Activated gamma-delta T cell treated with Interleukin-2 at 50 U/mL for 16 hours (primary cell): ENCODE measurements at places on chromosomes 3 and 15.

DNA sequence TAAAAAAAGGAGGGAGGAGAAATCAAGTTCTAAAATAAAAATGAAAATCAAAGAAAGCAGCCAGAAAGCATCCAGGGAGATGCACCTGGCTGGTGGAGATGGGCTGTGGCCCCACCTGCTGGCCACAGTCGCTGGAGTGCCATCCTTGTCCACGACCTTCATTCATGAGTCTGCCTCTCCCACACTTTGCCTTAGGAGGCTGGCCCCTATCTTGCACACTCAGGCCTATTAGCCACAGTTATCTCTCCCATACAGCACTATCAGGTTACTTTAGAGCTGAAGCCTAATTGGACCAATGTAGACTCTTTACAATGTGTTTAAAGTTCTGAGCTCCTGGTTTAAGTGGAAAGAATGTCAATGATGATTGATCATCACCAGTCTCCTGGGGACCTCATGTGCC lies 392.0 kb upstream of the RORA start:
- DNase-seq: no peak

GRCh38 chr3:72343078-72343477 lies 505.2 kb downstream of the SHQ1 start:
- peak; percentile 20 for DNase-seq

DNA sequence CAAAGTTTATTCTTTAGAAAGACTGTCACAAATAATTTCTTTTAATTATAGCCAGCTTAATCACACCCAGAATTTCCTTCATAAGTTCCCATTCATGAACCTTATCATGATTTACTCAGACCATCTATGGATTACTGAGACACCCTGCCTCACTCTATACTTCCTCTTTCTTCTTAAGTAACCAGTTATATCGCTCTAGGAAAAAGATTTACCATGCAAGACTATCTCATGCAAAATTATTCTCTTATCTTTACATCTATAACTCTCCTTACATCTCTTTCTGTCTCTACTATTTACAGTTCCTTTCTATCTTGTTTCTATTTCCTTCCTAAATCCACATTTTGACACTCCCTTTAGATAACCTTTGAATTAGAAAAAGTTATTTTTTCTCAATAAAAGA lies 316.8 kb downstream of the POLQ start:
- no peak for DNase-seq

- no peak for DNase-seq
Measured at GRCh38 chr3:64728994-64729393, 41.2 kb upstream of the ADAMTS9 start.

DNA sequence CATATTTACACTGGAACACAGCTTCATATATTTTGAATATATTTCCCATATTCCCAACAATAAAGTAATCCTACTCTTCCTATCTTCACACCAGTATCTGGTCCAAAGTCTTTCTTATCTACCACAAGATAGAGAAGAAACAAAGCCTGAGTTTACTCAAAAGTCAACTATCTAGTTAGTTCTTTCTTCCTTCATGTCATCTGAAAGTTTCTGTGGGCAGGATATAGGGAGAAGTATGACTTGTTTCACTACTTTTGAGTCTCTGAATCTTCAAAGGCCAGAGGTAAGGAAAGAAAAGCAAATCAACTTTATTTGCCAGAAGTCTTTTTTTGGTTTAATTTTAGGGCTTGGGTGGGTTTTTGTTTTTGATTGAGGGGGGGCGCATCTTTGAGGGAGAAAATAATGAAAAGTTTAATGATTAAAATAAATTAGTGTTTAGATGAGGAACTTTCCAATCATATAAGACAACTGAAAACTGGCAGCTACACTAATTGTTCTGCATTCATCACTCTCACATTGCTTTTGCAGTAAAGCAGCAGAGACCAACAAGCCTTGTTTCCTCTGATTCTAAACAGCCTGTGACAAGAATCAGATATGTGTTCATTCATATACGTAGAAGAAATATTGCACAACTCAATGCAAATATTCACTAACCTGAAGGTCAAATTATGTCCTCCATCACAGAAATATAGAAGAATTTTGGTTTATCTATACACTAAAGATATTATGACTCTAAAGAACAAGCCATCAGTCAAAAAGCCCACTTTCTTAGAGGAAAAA lies 421.4 kb downstream of the SHQ1 start:
- DNase-seq: no peak

DNA sequence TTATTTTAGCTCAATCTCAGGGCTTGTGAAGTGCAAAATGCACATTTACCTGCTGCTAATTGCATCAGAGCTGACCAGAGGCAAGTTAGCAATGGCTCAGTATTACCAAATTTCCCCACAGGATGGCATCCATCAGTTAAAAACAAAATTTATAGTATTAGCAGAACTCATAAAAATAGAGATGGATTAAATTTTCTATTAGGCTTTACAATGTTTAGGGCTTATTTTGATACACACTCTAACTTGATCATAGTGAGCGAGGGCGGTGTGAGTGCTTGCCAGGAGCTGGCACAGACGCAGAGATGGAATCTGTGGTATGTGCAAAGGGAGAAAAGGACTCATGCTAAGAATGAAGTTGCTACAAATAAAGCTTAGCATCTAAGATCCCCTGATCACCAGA lies 241.0 kb downstream of the NSUN3 start:
- DNase-seq: no peak

DNA sequence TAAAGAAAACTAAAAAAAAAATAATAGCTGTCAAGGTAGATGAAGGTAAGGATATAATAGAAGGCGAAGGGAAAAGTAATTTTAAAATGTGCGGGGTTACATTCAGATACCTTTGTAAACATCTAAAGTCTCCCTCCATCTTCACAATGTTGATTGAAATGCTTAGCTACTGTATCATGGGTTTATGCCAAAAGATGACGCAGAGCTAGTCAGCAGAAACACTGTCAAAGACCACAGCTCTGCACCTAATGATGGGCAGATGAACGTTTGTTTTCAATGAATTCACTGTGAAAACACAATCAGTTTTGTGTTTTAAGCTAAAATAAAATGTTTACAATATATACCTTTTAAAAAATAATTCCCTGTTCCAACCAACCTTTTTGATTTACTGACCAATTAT lies 61.2 kb downstream of the RFTN1 start:
- no peak for DNase-seq

- no peak for DNase-seq
Measured at GRCh38 chr15:58524247-58524646, 92.5 kb downstream of the LIPC start.

DNA sequence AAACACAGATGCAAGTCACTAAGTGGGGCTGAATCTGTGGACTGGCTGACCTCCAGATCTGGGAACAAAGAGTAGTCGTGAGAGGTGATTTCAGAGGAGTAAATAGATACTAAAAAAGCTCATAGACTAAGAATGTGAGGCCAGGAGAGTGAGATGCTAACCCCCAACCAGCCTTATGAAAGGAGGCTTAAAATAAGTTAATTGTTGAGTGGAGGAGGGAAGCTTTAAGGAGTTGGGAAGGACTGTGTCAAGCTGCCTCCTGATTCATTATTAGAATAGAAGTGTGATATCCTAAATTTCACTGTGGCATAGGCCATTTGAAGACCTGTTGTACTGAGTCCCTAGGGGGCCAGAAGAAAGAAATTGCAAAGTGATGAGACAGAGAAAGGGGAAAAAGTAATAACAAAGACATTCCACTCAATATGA lies 107.6 kb downstream of the RBPMS2 start:
- DNase-seq: no peak

- no peak for DNase-seq
Measured at GRCh38 chr3:189792046-189792929, 161.1 kb downstream of the TP63 start.

DNA sequence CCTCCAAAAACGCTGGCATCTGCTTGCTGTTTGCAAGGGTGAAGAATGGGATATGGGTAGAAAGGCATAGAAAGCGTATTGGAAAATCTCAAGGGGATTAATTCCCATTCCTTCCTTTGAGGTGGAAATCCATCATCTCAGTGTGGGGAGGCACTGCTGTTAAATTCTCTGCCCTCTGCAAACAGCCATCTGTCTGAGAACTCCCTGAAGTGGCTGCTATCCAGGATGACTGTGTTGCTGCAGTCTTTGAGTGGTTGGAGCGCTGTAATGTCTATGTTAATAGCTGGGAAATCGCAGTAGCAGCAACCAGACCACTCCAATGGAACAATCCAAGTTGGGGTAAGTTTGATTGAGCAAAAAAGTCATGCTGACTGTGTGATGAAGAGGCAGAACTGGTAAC lies 625.9 kb downstream of the NLGN1 start:
- no peak for DNase-seq

DNA sequence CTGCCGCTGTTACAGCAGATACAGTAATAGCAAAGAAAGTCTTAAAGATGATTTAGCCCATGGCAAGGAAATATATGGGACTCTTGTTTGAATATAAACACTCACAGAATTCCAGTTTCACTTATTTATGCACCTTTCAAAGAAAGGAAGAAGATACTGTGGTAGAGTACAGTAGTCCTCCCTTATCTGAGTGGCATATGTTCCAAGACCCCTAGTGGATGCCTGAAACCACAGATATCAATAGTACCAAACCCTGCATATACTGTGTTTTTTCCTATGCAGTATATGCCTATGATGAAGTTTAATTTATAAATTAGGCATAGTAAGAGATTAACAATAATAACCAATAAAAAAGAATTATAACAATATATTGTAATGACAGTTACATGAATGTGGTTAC lies 8.2 kb downstream of the MAP2K1 start:
- DNase-seq: no peak

DNA sequence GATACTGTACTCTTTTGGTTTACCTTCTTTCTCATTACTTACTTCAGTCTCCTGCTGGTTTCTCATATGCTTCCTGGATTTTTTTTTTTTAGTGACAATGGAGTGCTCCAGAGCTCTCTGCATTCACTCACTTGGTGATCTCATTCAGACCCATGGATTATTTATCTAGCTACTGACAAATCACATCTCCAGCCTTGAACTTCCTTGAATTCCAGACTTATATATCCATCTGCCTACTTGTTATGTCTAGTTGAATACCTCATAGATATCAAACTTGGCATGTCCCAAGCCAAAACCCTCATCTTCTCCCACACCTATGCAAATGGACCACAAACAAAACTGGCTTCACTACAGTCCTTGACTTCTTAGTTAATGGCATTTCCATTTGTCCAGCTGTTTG lies 234.7 kb upstream of the ZPLD1 start:
- DNase-seq: no peak

DNA sequence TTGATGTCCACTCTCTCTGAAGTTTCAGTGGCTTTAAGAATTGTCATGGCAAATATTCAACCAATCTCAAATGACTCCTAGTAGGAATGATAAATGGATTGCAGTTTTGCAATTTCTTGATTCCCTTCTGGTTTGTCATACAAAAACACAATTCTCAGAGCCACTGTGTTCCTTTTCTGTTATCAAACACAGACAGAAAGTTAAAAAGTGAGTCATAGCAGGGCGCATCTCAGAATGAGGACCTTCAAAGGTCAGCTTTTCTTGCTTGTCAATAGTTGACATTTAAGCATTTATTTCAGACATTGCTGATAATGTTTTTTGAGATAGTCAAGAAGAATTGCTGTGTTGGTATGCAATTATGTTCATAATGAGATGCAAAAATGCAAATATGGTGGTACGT lies 405.9 kb downstream of the NR2F2 start:
- no peak for DNase-seq

- no peak for DNase-seq
Measured at GRCh38 chr3:190318666-190319065, 3.6 kb downstream of the CLDN1 start.

- no peak for DNase-seq
Measured at GRCh38 chr3:83513677-83514076, 1445.1 kb upstream of the CADM2 start.

DNA sequence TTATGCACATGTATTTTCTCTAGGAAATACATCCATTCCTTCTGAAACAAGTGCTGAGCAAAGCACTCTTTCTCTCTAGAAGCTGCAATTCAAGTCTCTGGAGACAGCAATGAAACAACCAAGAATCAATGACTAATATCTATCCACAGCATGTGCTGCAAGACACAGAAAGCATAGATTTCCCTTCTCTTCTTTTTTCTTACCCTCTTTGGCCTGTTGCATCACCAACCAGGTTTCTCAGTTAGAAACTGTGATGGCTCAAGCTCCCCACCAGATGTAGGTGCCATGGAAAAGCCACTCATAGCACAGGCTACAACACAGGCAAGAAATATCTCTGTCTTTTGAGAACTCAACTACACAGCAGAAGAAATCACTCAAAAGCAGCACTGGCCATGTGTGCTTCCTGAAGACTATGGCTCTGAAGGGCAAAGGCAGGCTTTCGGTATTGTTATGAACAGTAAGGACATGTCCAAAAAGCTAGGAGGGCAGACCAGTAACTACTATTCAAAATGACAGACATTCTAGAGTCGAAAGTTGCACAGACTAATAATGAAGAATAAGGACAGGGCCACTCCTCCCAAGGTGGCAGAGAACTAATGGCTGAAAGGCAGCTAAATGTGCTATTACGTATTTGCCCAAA lies 15.5 kb downstream of the ZDHHC3 start:
- no peak for DNase-seq

DNA sequence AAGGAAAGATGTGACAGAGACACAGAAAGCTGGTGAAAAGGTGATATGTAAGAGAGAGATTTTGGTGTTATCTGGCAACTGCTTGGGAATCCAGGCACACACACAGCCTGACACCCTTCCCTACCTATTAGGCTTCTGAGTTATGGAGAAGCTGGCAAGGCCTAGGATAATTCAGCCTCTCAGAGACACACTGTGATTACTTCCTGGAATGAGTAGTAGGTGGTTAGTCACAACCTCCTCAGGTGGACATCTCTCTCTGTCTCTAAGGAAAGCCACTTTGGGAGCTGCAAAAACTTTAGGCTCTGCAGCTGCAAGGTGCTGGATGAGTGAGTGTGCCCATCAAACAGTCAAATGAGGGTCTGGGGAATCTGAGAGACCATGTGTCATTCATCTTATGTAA lies 201.9 kb downstream of the PDCD6IP start:
- no peak for DNase-seq

DNA sequence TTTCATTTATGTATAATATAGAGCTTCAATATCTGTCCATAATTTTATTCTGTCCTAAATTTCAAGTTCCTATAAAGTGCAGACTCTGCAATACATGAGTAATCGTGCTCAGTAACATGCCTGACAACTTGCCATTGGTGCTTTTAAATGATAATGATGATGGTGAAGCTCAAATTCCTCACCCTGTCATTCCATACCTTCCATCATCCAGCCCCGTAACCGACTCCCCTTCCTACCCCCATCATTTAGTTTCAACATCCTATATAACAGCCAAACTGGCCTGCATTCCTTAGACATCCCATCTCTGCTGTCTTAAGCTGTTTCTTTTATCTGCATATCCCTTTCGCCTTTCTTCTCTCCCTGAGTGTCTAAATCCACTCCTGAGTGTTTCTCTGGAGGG lies 67.2 kb upstream of the DLG1 start:
- DNase-seq: no peak

DNA sequence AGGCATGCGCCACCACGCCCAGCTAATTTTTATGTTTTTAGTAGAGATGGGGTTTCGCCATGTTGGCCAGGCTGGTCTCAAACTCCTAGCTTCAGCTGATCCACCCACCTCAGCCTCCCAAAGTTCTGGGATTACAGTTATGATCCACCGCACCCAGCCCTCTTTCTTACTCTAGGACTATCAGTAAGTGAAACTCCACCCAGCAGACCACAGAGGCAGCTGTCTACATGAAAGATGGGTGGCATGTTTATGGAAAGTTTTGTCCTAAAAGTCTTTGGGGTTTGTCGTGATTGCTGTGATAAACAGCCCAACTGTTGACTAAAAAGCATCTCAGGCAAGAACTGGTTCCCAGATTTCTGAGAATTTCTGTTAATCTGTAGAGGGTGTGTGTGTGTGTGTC lies 10.9 kb downstream of the ARL6IP5 start:
- DNase-seq: no peak

GRCh38 chr3:78822726-78823125 lies 945.1 kb downstream of the ROBO1 start:
- DNase-seq: no peak
